ENCODE measurements at places on chromosomes 12 and 14.

- DNase-seq = no peak
Observed at GRCh38 chr12:112236786-112237185, 111.4 kb downstream of the TRAFD1 start.

DNA sequence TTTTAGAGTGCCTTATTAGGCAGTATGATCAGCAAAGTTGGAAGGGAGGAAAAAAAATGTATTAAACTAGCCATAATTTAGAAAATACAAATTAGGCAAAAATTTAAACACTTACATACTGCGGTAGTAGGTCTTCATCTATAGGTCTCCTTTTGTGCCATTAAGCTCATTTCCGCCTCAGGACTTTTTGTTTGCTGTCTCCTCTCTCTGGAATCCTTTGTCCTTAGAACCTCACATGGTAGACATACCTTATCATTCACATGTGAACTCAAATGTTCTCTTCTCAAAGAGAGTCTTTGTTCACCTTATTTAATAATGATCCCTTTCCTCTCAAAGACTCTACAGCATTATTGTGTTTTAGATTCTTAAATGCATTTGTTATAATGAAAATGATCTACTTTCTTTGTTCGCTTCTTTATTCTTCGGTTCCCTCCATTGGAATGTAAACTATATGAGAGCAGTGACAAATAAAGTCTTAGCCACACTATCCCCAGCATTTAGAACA, 14.7 kb downstream of the FANCM start:
- no peak for DNase-seq

- DNase-seq = no peak
Observed at GRCh38 chr12:120483621-120484020, 12.3 kb upstream of the DYNLL1 start.

DNA sequence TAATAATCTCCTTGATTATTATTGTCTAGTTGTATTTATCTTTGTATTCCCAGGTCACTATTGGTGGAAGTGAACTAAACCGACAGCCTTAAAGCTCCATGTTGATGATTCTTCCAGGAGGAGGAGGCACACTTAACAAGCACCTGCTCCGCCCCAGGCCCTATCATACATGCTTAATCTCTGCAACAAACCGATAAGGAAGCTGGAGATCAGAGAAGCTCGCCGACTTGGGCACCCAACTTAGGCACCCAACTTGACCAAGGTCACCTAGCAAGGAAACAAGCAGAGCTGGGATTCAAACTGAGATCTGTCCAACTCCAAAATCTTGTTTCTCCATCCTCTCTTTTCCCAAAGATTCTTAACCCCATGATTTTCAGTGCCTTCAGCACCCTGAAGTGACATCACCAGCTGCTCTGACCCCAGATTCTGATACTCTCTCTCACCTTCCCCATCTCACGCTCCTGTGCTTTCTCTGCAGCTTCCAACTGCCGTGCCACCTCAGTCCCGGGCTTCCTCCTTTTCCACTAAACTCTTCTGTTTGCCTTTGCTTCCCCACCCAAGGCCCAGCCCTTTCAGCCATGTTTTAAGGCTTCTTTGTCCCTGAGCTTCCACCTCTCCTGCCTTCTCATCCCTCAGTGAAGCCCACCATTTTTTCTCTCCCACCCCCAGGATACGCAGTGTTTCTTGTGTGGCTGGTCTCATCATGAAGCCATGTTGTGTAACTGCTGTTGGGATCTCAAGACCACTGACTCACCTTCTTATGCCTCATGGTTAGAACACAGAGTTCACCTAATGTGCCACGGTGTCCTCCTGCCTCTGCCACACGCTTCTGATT, 6.6 kb upstream of the KRT18 start:
- DNase-seq = no peak
